ENCODE measurements at places on chromosomes 13 and 19. TPM values are rescaled to one million over a fixed set of nuclear protein-coding genes. Genes with fewer than 3 reads are reported as not detected.

ZNF112 gene
- total RNA-seq = not detected

GFY gene
- total RNA-seq = not detected

ZBTB7A gene
- 37.1 TPM for total RNA-seq

UCHL3 gene
- 38.9 TPM for total RNA-seq

PRTN3 gene
- not detected for total RNA-seq

PEAK3 gene
- 0.16 TPM for total RNA-seq

IZUMO2 gene
- total RNA-seq = not detected

CEBPA gene
- total RNA-seq = 2.1 TPM

GRCh38 chr13:108955741-108956140 lies 326.3 kb downstream of the MYO16 start:
- H3K4me3 ChIP-seq = no peak overlapping the region
- no peaks in the 10 kb centered on the region for H3K36me3 ChIP-seq
- no peak overlapping the region for H3K27ac ChIP-seq
- H3K27me3 ChIP-seq = peaks cover 6% of the 10 kb centered on the region

GRCh38 chr19:13029893-13030292 lies 34.6 kb downstream of the NFIX start:
- peaks cover 13% of the 10 kb centered on the region for H3K27me3 ChIP-seq
- DNase-seq = no peak
- H3K27ac ChIP-seq = no peak overlapping the region
- no peaks in the 10 kb centered on the region for H3K4me1 ChIP-seq

- DNase-seq = no peak
- H3K36me3 ChIP-seq = no peaks in the 10 kb centered on the region
- no peak overlapping the region for H3K4me3 ChIP-seq
- no peaks in the 10 kb centered on the region for H3K27me3 ChIP-seq
Measured at GRCh38 chr13:67438465-67438864, 208.3 kb upstream of the PCDH9 start.

GRCh38 chr13:36973621-36974295 lies 25.4 kb downstream of the ALG5 start:
- H3K27ac ChIP-seq = no peak overlapping the region
- DNase-seq = no peak
- H3K4me1 ChIP-seq = no peaks in the 10 kb centered on the region
- peaks cover 37% of the 10 kb centered on the region for H3K36me3 ChIP-seq
- no peak overlapping the region for H3K4me3 ChIP-seq

DNA sequence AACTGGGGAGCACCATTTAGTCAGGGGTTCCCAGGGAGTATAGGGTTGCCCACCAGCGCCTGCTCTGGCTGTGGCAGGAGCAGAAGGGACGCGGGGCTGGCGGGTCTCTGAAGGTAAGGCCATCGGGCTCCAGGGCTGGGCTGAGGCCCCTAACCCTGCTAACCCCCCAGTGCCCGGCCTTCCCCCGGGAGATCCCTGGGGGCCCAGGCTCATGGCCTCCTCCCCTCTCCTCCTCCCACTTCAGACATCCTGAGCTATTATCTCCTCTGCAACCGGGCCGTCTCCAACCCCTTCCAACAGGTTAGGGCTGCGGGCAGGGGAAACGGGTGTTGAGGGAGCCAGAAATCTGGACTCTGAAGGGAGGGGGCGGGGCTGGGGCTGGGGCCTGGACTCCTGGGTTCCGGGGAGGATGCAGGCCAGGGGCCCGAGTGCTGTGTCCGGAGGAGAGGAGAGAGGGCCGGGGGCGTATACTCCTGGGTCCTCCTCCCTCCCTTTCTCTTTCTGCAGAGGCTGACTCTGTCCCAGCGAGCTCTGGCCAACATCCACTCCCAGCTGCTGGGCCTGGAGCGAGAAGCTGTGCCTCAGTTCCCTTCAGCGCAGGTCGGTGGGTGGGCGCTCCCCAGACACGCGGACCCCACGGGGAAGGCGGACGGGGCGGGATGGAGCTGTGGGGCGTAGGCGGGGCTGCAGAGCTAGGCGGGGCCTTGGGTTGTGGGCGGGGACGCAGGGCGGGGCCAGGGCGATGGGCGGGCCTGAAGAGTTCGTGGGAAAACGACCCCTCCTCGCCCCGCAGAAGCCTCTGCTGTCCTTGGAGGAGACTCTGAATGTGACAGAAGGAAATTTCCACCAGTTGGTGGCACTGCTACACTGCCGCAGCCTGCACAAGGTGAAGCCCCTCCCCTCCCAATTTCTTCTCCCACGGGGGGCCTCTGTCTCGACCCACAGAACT lies 15.3 kb downstream of the TTYH1 start:
- H3K36me3 ChIP-seq = peaks cover 5% of the 10 kb centered on the region
- peaks cover 12% of the 10 kb centered on the region for H3K27me3 ChIP-seq
- no peak overlapping the region for H3K27ac ChIP-seq
- peaks cover 12% of the 10 kb centered on the region for H3K4me1 ChIP-seq

DNA sequence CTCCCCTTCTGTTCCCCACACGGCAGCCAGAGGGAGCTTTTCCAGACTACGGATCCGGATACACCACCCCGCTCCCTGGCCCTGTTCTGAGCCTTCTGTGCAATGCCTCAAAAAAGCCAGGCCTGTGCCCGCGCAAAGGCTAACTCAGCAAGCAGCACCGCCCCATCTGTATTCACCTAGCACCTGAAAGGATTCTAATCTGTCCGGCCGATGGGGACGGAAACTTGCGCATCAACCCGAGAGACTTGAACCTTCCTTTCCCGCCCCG lies 589 bp downstream of the ZBTB45 start:
- H3K27me3 ChIP-seq = peaks cover 3% of the 10 kb centered on the region
- peak; percentile 42 for DNase-seq

All from activated T-helper 1 cell treated with anti-CD3 and anti-CD28 coated beads, Interleukin-12 subunit alpha, Interleukin-12 subunit beta, Interleukin-2, Interleukin-4 antibody, amounts not matched to agents 30 ng/mL and 10 ng/mL and 1 ng/mL, durations not matched to agents 14 hours and 24 hours and 36 hours (primary cell).